ELR (cell line): ENCODE measurements at places on chromosomes 7 and 10.

- DNase-seq = no peak
These were observed 219.7 kb upstream of the ADARB2 start for GRCh38 chr10:1957057-1957456.

- no peak for DNase-seq
These were observed 23.0 kb upstream of the C7orf33 start for GRCh38 chr7:148567524-148567923.

DNA sequence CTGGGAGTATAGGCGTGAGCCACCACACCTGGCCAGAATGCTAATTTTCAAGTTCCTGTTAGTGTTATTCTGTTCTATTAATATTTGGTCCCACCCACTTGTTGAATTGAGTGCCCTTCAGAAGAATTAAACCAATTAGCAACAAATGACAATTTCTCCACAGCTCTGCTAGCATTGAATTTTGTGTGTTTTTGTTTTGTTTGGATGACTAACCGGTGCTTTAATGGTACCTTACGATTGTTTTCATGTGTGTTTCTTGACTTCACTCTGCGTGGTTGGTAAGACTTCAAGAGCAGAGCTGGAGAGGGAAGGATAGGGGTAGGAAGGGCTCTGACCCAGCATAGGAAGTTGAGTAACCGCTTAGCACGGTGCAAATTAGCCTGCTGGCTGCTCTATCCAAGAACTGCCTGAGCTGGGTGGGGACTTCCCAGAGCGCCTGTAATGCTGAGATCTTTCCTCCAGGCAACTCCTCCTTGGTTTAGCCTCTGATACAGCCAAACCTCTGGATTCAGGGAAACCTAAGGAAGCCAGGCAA is 4.6 kb downstream of the ARPC1B start:
- peak; percentile 90 for DNase-seq

- no peak for DNase-seq
These were observed 14.1 kb upstream of the CSGALNACT2 start for GRCh38 chr10:43124094-43124521.

DNA sequence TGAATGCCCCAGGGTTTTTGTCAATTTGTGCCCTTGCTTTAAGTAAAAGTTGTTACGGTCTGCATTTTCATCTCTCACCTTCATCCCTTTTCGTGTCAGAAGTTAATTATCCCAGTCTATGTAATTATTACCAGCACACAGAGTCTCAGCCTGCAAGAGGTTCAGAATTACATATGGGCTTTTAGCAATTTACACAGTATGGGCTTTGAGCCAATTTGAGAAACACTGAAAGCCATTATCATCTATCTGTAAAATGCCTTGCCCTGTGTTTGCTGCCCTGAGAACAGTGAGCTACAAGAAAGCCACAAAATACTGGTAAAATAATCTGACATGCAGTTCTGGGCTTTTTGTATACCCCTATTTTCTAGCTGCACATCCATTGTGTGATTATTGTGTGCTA is 125.6 kb upstream of the STEAP4 start:
- no peak for DNase-seq

DNA sequence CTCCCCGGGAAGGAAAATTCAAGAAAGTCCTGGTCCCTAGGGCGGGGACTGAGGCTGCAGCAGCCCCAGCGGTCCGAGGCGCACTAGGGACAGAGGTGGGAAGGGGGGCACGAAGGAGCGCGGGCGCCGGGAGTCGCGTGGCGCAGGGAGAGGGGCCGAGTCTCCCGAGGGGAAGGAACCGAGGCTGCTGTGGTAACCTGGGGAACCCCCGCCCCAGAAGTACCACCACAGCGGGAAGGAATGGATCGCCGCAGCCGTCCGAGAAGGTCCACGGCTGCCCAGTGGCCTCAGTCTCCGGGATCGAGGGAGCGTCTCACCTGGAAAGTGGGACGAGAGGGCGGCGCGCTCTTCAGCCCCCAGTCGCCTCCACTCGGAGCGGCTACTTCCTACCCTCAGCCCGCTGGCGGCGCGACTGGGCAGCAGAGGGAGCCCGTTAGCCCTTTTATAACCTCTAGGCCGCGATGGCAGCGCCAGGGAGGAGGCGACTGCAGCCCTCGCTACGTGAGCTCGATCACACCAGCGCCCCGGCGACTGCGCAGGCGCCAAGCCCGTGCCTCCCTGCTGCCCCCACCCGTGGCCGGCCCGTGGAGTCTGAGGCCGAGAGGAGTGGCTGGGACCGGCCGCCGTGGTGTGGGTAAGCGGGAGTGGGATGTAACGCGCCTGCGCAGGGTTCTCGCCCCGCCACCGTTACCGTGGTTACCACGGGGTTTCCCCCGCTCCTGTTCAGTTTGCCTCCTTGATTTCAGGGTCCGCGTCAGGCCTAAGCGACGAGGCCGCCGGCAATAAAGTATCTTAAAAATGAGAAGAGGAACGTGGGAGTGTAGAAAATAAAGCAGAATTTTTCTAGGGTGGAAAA is at the start of gene P4HA1:
P4HA1 (minus strand) TSS at position 418 of the 856 bp plus-strand sequence. CDS start 21,983 bp downstream, outside the sequence.
- DNase-seq = peak; percentile 97

DNA sequence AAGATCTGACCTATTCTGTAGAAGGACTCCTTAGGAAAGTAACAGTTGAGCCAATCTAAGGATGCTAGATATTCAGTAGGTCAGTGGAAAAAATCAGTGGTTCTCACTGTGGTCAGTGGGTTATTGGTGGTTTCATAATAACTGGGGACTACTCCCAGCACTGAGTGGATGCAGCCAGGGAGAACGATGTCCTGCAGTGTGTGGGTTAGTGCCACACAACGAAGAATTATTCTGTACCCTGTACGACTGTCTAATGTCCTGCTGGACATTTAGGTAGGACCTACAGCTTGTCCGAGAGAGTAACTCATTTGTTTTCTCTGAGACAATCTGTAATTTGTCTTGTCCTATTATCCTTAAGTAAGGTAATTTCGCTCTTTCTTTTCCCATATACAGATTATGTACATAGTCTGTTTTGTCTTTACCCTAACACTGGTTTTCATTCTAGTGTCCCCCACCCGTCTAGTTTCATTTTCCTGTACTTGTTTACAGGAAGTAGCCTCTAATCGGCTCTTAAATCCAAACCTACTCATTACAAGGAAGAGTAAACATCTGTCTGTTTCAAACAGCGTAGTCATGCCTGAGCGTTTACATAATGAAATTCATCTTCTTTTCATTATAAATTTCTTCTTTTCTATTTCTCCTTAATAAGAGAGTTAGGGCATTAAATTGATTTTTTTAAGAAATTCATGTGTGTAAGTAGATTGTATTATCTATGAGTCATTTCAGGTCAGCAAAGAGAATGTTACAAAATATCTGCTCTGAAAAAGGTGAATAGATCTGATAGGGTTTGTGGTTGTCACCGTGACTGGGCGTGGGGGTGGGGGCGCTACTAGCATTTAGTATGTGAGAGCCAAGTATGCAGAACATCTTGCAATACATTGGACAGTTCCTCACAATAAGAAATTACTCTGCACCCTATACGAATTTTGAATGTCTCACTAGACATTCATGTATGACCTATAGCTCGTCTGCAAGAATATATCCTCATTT is 8.3 kb upstream of the ZC3HAV1L start:
- no peak for DNase-seq

- no peak for DNase-seq
These were observed 19.9 kb upstream of the GPAM start for GRCh38 chr10:112203328-112204076.

DNA sequence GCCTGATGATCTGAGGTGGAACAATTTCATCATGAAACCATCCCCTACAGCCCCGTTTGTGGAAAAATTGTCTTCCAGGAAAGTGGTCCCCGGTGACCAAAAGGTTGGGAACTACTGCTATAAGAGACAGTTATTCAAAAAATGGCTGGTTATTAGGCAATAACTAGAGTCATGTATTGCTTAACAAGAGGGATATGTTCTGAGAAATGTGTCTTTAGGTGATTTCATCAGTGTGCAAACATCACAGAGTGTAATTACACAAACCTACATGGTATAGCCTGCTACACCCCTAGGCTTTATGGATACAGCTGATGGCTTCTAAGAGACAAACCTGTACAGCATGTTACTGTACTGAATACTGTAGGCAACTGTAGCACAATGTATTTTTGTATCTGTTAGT is 71.3 kb upstream of the CSTF2T start:
- no peak for DNase-seq

DNA sequence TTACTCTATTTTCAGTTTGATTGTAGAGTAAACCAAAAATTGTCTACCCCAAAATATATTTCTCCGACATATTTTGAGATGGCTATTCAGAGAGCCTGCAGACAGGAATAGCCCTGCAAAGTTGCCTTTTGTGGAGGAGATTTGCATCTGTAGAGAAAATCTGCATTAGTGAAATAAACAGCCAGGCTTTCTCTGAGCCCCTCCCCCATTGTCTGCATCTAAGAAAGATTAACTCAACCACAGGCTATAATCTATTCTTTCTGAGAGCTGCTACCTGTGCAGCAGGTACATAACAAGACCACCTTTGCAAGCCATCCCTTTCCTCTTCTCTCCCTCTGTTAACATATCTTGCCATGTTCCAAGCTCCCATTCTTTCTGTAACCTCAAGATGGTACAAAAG is 1034.2 kb downstream of the SORCS3 start:
- no peak for DNase-seq
